Effector CD4-positive, alpha-beta T cell (primary cell): ENCODE measurements at places on chromosomes 2 and 18.

DNA sequence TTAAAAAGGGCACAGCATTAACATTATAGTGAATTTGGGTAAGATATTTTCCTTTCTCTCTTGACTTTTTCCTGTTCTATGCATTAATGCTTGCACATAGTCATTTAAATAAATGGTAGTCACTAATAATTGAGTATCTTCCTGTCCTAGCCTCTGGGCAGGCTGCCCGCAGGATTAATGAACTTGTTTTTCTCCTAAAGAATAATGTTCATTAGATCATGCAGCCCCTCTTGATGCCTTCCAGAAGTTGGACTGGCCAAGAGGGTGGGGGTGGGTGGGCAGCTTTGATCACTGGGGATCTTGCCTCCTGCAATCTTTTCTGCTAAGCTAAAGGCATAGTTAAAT, 514.5 kb upstream of the CDH2 start:
- DNase-seq, result no peak

DNA sequence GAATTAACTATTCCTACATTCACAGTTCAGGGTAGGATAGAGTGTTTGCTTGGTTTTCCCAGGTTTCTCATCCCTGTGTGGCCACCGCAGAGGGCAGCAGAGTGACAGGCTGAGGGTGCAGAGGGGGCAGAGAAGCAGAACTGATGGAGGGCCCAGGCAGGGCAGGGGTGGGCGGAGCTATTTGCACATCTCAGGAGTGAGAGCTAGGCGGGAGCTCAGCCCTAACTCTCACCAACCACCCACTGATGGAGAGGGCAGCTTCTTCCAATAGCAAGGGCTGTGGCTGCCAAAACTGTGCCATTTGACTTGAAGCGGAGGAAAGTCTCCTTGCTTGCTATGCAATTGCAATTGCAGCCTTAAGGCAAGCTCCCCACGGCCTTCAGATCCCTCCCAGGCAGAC, 12.0 kb upstream of the DARS1 start:
- DNase-seq, result no peak

DNA sequence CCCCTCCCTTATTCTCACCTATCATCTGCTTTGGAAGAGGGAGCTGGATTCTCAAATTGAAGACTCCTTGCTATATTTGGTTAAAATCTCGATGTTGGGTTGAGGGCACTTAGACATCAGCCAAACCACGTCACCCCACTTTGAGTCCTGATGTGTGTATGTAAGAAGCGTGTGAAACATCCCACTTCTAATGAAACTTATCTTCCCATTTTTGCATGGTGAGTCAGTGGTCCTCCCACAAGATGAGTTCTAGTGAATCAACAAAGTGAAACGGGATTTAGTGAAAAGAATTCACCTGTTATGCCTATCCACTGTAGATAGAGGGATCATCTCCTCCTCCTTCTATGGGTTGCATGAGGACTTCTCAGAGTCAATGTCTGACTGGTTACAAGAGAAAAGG, 51.4 kb upstream of the SPRED2 start:
- DNase-seq, result no peak

GRCh38 chr2:68693951-68694350, 40.7 kb upstream of the ARHGAP25 start:
- no peak for DNase-seq

DNA sequence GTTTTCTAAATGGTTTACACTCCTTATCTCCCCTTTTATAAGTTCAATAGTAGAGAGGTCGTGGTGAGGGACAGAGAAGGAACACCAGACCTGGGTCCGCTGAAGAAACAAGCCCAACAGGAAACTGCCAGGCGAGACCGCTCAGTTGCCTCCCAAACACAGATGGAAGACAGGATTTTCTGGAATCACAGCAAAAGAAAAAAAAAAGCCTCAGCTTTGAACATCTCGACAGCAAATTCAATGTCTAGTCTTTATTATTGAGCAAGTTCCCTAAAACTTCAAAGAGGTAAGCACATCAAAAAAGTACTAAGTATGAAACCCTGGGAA, 33.5 kb upstream of the GNAL start:
- DNase-seq, result no peak

DNA sequence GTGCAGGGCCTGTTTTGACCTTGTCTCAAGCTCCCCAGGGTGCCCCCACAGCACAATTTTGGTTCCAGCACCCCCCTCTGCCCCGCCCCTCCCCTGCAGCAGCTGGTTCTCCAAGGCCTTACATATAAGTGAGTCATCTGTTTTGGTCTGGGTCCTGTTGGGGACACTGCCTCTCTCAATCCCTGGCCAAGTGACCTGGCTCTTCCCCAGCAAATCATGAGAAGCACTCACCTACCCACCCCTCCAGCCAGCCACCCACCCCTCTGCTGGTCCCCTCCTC, 90.5 kb downstream of the INHBB start:
- DNase-seq, result no peak

DNA sequence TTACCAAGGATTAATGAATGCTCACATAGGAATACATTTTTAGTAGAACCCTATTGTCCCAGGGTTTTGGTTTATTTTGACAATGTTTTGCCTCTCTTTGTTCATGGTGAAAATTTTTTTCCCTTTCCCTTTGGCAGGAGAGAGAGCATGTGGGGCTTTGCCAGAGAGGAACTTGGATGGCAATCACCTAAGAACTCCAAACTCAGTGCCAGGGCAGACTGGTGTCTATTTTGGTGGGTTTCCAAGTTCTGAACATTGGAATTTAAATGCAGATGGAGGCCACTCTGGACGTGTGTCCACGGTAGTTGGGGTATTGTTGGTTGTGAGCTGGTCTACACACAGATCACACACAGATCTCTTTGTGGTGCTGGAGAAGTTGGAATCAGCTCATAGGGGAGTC, 2091.1 kb upstream of the PIK3C3 start:
- DNase-seq, result no peak

GRCh38 chr2:104733226-104733943, 120.5 kb upstream of the POU3F3 start:
- no peak for DNase-seq

- no peak for DNase-seq
These were observed 6.8 kb upstream of the EFHD1 start for GRCh38 chr2:232626584-232626983.
